ENCODE measurements at places on chromosomes 11 and 22. TPM values are rescaled to one million over a fixed set of nuclear protein-coding genes. Genes with fewer than 3 reads are reported as not detected.

The FAM180B gene
- not detected for total RNA-seq

The DENND6B gene
- total RNA-seq = 5.0 TPM

DNA sequence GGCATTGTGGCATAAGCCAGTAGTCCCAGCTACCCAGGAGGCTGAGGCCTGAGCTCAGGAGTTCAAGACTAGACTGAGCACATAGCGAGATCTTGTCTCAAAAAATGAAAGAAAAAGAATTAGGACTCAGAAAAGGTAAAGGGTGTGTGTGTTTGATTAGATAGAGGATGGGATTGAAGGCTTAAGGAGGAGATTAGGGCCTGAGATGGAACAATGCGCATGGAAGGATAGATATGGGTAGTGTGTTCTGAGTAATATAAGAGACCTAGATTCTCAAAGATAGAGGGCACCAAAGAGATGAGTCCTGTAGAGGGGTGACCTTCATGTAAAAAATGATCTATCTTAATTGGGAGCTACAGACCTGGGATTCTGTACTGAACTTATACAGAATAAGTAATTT is 17.3 kb upstream of the RAB30 start:
- DNase-seq = no peak

DNA sequence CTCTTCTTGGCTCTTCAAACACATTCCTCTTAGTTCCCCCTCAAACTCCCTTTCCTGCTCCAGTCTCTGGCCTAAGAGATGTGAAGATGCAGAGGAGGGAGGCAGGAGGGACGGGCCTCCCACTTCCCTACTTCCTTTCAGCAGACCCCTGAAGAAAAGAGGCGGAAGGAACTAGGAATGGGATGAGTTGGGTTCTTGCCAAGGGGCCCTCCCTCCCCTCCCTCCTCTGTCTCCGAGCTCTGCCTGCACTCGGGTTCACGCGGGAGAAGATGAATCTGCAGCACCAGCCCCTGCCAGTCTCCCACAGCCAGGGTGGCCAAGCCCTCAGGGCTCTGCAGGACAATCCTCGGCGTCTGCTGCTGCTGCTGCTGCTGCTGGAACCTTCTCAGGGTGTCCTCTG is 24.3 kb upstream of the PKNOX2 start:
- DNase-seq = no peak

- DNase-seq = peak; percentile 29
These were observed at the start of gene ABCG4 for GRCh38 chr11:119149018-119149785. ABCG4 (plus strand) TSS chr11:119149052; CDS start chr11:119149966, 914 bp downstream.

DNA sequence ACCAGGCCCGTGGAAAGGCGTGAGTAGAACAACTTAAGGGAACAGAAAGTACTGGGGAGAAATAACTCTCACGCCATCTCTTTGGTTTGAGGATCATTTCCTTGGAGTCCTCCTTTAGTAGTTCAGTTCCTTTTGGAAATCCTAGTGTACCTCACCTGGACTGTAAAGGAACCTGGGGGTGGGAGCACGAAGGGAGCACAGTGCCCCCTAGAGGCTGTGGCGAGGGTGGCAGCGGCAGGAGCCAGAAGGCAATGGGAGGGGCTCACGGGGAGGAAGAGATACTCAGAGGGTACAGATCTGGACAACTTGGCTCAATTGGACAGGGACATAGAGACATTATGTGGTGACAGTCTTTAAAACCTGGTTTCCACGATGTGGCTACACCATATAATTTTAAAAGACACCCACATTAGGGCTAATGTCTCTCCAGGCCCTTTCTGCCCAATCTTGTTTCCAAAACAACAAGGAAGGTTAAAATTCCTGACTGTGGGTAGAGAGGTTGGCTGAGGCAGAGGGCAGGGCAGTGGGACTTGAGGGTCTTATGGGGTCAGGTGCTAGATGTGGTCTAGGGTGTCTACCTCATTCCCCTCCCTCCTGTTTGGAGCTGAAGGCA is 87.0 kb downstream of the CSNK2A3 start:
- DNase-seq = peak; percentile 68

DNA sequence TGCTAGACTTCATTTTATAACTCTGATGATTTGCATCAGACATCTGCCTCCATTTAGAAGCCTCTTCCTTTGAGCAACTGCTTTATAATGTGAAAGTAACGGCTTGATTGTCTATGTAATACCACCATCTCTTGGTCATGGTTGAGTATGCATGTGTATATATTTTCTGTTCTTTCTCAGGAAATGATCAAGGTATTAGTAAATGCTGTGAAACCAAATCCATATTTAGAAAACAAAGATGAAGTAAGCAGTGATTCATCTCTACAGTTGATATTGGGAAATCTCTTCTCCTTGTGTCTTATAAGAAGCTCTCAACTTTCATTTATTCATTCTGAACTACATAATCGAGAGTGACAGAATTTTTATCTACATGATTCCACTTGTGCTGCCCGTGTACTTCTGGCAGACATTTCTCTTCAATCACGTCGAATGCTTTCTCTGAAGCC is 104.6 kb upstream of the ANO3 start:
- no peak for DNase-seq

GRCh38 chr11:72807792-72808191 is 6.4 kb upstream of the ATG16L2 start:
- no peak for DNase-seq

DNA sequence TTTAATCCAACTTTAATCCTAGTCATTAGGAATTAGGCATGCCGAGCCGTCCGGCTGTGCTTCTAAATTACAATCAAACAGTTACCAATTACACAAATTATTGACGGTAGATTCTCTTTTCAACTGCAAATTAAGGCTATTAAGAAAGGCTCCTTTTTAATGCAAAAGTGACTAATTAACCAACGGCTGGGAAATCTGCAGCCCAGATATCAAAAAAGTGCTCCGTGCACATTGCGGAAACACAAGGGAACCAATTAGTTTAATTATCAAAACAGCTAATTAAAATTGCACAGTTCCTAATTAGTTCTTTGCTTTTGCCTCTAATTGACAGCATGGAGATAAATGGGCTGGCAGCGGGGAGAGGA is 19.4 kb upstream of the LMO1 start:
- no peak for DNase-seq

Measured in activated CD4-positive, alpha-beta memory T cell treated with anti-CD3 and anti-CD28 coated beads, Interleukin-2, amount 10 ng/mL, durations not matched to agents 7 days and 5 days (primary cell).